ENCODE measurements at places on chromosomes 7 and 10. TPM values are rescaled to one million over a fixed set of nuclear protein-coding genes. Genes with fewer than 3 reads are reported as not detected.

The TMEM225B gene
- 0.60 TPM for total RNA-seq

The ZNF735 gene
- not detected for total RNA-seq

DNA sequence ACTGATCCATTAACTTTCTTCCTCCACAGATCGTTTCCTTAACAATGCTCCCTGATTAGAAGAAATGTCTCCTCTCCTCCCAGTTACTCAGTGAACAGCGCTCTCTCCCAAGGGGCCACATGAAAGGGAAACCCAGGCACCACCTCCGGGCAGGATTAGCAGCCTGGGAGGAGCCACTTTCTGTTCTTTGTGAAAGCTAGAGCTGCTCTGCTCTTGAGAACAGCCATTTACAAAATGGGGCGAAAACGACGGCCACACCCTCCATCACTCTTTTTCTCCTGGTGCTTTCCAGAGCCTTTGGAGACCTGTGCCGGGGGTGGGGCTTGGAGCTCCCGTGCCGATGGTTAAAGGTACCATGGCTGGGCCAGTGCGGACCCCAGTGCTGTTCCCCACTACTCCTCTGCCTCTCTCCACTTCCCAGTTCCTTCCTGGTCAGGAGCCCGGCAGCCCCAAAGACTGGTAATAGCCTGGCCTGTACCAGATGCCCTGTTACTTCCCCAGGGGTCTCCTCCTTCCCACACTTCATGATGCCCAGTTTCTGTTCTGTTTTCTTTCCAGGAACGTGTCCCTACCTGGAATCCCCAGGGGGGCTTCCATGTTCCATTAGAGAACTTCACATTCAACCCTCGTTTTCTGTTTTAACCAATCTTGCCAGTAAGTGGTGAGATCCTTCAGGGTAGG, 402.9 kb upstream of the GALNT17 start:
- H3K27ac ChIP-seq: no peak overlapping the region
- no peak for DNase-seq
- H3K4me3 ChIP-seq: no peak overlapping the region
- 0 out of 3 replicates have a peak, but pooled peaks cover 2% of the 10 kb centered on the region for H3K27me3 ChIP-seq
- no peaks in the 10 kb centered on the region for H3K36me3 ChIP-seq
- H3K4me1 ChIP-seq: no peaks in the 10 kb centered on the region

The MYO1G gene
- 0.28 TPM for total RNA-seq

DNA sequence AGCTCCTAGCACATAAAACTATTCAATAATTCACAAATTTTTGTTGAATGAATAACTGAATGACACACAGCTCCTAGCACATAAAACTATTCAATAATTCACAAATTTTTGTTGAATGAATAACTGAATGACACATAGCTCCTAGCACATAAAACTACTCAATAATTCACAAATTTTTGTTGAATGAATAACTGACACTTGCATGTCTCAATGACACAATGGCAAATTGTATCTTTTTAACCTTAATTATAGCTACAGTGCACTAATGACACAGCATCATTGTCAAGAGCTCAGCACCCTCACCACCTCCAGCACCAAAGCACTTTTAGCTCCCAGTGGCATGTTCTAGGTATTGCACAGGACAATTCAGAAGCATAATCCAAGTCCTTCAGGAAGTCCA, 131.6 kb downstream of the PDE1C start:
- H3K4me3 ChIP-seq: no peak overlapping the region
- no peak for DNase-seq
- no peaks in the 10 kb centered on the region for H3K4me1 ChIP-seq
- H3K27me3 ChIP-seq: no peaks in the 10 kb centered on the region
- no peaks in the 10 kb centered on the region for H3K36me3 ChIP-seq
- H3K27ac ChIP-seq: no peak overlapping the region

DNA sequence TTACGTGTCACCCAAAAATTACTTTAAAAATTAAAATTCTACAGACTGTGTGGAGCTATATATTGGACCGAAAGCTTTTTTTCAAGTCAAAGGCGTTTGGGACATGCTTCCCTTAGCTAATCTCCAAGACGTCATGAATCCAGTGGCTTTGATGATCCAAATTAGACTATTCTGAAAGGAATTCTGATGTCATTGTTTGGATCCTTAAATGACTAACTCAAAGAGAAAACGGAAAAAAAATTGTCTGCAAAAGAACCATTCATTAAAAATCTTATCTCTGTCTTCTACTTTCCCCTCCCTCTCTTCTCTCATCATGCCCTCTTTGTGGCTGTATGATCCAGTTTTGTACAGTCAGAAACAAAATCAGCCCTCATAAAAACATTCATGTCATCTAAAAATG, 161.8 kb downstream of the ETV1 start:
- DNase-seq: no peak
- H3K27me3 ChIP-seq: no peaks in the 10 kb centered on the region
- no peaks in the 10 kb centered on the region for H3K4me1 ChIP-seq
- no peak overlapping the region for H3K4me3 ChIP-seq

DNA sequence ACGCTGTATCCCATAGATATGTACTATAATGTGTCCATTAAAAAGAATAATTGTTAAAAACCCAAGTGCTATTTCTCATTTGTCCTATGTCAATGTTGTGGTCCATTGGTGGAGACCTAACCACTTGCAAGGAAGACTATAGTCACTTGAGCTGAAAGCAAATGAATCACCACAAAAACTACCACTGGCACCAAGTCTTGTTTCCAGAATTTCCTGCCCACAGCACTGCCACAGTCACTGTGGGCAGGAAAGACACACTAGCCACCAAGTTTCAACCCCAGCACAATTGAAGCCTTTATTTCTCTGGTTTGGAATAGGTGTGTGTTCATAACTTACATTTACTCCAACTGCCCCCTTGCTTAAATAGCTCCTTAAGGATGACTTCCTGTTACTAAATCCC, 12.4 kb downstream of the DIP2C start:
- H3K4me3 ChIP-seq: no peak overlapping the region
- H3K27ac ChIP-seq: no peak overlapping the region
- H3K4me1 ChIP-seq: peaks cover 8% of the 10 kb centered on the region
- H3K27me3 ChIP-seq: no peaks in the 10 kb centered on the region
- no peak for DNase-seq
- no peaks in the 10 kb centered on the region for H3K36me3 ChIP-seq

GRCh38 chr10:29881336-29881771, 178.0 kb downstream of the JCAD start:
- no peak overlapping the region for H3K27ac ChIP-seq
- no peaks in the 10 kb centered on the region for H3K36me3 ChIP-seq

The UPK3B gene
- total RNA-seq: not detected

The CREB5 gene
- 0.38 TPM for total RNA-seq

- no peak for DNase-seq
- H3K4me1 ChIP-seq: peaks cover 82% of the 10 kb centered on the region
- no peaks in the 10 kb centered on the region for H3K27me3 ChIP-seq
- H3K27ac ChIP-seq: no peak overlapping the region
- peaks cover 21% of the 10 kb centered on the region for H3K36me3 ChIP-seq
- H3K4me3 ChIP-seq: no peak overlapping the region
Measured at GRCh38 chr7:105006367-105007136, 7.5 kb upstream of the KMT2E start.

- H3K27me3 ChIP-seq: peaks cover 11% of the 10 kb centered on the region
- no peak overlapping the region for H3K27ac ChIP-seq
- no peak for DNase-seq
- no peaks in the 10 kb centered on the region for H3K36me3 ChIP-seq
Measured at GRCh38 chr10:43231523-43232078, 35.3 kb downstream of the RASGEF1A start.
